ENCODE measurements at places on chromosomes 11 and 22.

GRCh38 chr11:68532727-68533369 is 72.3 kb downstream of the PPP6R3 start:
- no peak for DNase-seq

DNA sequence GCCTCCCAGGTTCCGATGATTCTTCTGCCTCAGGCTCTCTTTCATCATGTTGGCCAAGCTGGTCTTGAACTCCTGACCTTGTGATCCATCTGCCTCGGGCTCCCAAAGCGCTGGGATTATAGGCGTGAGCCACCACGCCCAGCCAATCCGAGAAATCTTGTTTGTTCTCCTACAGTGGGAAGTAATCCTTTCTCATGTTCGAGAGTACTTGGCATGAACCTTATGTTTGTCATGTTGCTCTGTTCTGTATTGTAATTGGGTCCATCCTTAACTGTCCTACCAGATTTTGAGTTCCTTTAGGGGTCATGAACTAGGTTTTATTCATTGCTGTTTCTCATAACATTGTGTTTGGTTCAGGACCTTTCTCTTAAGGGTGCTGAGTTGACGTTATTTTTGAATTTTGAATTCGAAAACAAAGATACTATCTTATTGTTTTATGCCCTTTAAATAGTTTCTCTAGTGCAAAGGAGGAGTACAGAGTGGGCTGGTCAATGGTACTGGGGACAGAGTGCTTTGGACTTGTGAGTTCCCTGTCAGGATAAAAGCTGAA is 113.4 kb upstream of the RRM1 start:
- DNase-seq = no peak

DNA sequence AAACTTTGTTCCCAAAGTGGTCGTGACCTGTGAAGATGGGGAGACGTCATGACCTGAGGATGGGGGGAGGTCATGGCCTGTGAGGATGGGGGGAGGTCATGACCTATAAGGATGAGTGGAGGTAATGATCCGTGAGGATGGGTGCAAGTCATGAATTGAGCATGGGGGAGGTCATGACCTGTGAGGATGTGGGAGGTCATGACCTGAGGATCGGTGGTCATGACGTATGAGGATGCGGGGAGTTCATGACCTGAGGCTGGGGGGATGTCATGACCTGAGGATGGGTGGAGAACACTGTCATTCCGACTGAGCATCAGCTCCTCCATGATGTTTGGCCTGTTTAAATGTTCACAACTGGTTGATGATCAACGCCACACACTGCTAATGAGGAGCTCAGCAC is 25.9 kb downstream of the YPEL1 start:
- DNase-seq = no peak

DNA sequence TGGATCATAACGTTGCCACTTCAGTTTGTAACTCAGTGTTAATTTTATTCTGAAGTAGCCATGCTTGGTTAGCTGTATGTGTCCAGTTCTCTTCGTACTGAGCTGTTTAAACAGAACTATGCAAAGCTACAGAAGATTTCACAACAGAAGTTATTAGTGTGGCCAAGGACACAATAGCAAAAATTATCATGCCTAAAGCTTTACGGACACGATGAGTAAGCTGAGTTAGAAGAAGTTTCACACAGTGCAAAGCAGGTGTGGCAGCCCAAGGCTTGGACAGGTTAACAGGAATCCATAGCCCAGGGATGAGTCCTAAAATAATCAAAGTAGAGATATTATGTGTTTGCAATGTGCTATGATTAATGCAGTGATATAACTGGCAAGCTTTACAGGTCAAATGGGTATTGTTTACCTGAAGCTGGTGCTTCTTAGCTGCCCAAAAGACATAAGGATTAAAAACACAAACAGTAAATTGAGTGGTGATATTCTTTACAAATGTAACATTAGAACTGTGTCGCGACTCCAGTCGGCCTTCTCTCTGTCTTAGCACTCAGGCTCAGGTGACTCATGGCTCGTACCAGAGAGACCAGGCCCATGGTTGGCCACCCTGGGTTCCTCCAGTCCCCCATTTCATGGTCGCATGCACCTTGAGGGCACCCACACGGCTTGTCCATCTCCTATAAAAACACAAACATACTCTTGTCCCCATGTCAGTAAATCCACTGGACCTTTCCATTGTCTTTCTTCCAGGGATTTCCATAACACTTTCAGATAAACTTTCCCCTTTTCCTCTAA is 35.5 kb upstream of the NCAM1 start:
- no peak for DNase-seq

GRCh38 chr11:129414144-129414872 is 38.7 kb downstream of the BARX2 start:
- no peak for DNase-seq
